Stimulated activated naive CD8-positive, alpha-beta T cell treated with anti-CD3 and anti-CD28 coated beads, Interleukin-15, Interleukin-2, amounts not matched to agents 100 U/mL and 50 U/mL, for 24 hours (primary cell): ENCODE measurements at places on chromosomes 2 and 18.

DNA sequence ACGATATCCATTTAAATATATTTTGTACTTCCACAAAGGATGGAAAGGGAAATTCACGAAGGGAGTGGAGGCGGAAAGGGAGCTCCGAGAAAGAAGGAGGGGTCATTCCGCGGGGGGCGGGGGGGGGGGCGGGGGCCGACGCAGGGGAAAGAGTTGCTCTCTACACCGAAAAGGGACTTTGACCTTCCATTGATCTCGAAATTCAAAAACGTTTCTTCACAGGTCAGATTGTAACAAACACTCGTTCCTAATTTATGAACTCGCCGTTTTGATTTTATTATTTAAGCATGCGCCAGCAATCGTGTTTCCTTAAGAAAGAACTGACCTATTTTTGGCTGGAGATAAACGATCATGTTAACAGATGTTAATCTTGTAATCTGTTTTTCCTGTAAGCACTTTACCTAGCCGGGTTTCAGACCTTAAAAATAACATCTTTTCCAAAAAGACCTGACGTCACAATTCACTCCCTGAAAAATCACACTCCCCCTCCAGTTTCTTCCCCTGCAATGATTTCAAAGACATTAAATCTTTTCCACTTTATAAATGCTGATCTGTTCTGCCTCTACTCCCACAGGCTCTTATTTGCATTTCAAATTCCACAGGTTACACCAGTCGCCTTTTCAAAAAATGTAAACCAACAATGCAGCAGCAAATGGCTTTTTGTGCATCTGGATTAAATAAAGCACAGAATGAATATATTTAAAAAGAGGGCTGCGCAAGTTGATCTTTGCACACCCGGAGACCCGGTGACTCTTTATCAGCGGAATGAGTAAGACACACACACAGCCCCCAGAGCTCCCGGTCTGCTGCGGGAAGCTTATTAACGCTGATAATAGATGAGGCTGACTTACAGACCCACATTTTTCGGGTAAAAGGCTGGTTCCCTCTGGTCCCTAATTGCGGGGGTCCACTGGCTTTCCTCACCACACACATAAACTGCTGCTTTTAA lies 1.6 kb downstream of the ZNF516 start:
- peak; percentile 27 for DNase-seq

DNA sequence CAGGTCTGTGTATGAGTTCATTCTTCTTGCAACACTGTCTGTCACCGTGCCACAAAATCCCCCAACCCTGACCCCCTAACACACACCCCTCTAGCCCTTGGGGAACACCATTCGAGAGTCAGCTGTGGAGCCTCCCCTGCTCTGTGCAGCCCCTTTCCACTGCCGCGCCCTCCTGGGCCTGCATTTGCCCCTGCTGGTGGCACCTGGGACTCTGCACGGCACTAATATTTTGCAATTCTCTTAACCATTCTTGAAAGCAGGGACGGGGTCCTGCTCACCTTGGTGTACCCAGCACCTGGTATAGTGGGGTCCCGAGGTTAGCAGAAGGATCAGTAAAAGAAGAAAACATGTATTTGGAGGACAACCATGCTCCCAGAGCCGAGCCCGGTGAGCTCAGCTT lies 124.0 kb downstream of the HDAC4 start:
- no peak for DNase-seq

DNA sequence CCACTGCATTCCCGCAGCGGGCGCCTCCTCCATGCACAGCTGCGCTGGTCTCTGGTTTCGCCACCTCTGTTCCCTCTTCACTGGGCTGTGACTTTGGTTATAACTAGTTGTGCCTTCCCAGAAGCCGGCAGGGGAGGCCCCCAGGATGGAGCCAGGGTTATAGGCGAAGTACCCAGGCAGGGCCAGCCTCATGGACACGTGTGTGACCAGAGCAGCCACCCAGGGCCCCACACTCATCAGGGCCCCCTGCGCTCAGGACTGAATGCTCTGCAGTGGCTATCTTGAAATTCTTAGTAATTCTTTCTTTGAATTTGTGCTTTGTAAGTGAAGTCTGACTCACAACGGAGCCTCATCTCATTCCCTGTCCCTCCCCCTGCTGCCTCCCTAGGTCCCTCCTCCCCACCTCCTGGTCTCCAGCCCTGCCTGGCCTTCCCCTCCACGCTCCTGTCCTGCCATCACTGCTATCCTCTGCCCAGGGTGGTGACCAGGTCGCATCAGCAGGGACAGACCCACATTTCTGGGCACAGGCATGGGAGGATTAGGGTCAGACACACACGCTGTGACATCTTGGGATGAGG lies 38.1 kb upstream of the LBH start:
- no peak for DNase-seq

DNA sequence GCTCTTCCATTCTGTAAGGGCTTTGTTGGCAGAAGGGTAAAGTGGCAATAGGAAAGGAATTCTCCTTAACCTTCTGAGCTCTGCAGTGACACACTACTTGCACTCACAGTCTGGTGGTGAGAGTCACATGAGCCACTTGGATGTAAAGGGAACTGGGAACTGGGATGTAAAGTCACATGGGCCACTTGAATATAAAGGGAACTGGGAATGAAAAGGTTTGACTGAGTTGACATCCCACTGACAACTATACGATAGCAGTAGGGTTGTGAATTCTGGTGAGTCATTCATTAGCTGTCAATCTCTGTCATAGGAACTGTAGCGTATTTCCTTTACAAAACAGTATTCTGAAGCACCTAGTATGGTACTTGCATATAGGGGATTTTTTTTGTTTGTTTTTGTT lies 5.5 kb downstream of the RPE start:
- DNase-seq = no peak

- DNase-seq = no peak
These were observed 67.0 kb upstream of the APCDD1 start for GRCh38 chr18:10387399-10387798.

GRCh38 chr2:227853204-227853629 lies 18.2 kb upstream of the DAW1 start:
- no peak for DNase-seq

- no peak for DNase-seq
These were observed 137.4 kb downstream of the ACOXL start for GRCh38 chr2:110869472-110870446.

DNA sequence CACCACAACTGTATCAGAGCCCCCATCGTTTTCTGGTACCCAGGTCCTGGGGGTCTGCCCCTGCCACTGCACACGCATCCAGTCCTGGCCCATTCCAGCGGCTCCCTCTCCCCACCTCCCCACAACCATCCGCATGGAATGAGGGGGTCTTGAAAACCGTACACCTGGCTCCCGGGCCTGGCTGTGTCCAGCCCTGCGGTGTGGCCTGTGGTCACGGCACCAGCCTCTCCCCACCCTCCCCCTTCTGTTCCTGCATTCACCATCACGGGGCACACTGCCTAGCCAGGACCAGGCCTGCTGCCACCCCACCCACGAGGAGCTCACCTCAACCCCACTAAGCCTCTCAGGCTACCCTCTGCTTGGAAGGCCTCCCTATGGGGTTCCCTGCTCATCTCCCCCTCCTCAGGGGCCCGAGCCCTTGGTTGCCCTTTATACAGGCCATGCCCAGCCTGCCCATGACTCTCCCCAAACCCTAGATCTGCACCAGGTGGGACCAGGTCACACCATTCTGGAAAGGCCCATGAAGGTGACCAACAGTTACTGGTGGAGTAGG lies 11.4 kb downstream of the GPR35 start:
- no peak for DNase-seq

- DNase-seq = peak; percentile 27
These were observed 76.0 kb downstream of the RFTN2 start for GRCh38 chr2:197599285-197599965.

GRCh38 chr18:49898421-49898820 lies 85.1 kb upstream of the ACAA2 start:
- peak; percentile 62 for DNase-seq

DNA sequence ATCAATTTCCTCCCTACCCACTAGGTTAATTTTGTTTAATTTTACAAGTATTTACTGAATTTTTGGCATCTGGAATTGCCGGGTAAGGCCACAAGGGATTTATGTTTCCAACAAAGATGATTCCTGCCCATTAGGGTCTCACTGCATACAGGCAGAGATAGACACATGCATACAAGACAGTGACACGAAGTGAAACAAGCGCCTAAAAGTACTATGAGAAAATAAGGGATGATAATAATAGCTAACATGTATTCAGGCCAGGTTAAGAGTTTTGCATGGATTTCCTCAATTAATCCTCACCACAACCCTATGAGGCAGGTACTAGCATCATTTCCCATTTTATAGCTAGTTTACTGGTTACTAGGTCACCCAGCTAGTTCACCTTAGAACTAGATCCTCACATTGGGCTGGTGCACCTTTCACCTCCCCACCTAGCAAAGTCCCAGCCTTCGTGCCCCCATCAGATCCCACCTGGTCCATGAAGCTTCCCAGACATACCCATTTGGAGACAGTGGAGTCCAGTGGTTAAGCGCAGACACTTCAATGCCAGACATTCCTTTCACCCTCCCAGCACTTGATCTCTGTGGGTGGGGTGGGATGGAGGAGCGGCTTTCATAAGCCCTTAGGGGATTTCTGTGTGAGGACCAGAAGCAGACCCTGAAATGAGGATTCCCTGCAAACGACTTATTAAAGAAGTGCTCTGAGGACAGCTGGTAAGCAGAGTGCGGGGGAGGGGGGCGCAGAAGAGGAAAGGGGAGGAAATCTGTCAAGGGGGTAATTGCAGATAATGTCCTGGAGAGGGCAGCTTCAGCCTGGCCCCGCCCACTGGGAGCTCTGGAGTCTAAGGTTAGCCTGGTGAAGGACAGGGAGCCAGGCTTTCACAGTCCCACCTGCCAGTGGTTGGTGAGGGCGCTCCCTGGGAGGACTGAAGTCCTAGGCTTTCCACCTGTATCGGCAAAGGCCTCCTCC lies 5.8 kb upstream of the DGUOK start:
- peak; percentile 66 for DNase-seq

DNA sequence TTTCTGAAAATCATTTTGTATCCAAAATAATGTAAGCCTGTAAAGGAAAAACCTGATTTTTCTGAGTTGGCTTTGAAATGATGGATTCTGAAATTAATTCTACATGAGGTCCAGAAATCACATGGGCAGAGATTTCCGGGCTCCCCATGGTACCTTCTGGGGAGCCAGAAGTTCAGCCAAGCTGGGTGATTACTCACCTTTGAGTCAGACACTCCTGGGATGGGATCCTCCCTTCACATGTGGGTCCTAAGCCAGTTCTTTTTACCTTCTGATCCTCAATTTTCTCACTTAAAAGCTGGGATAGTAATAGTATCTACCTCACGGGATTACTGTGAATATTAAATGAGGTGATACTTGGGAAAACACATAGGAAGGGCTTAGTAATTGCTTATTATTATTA lies 179.8 kb upstream of the EPAS1 start:
- DNase-seq = no peak

- DNase-seq = no peak
These were observed 125.7 kb upstream of the LMAN1 start for GRCh38 chr18:59484561-59485328.

DNA sequence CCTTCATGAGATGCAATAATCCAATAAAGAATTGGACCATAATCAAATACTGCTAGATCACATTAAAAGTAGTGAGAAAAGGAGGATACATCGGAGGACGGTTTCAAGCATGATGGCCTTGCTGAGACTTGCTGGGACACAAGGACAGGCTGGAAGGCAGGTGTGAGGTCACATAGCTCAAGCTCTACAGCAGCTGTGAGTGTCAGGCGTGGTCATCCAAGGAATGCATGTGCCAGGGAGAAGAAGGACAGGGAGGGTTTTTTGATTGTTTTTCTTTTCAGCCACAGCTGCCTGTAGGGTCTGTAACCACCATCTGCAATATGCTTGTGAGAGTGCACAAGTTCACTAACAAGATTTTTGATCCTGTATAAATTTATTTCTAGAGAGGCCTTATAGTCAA lies 57.6 kb downstream of the BMP10 start:
- no peak for DNase-seq

DNA sequence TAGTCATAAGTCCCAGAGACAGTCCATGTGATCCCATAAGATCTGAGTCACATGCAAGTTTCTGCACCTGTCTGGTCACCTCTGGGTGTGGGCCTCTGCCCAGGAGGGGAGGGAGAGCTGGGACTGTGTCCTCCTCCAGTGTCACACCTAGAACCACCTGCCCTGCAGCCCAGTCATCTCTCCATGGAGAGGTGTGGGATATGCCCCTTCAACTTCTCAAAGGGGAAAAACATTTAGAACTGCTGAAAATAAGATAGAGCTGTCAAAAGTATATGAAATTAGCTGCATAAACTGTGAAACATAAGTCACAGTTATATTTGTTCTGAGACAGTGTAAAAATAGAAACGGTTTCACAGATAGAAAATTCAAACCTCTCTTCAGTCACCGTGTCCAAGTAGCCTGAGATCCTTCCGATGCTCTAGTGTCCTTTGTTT lies 55.4 kb downstream of the NGEF start:
- DNase-seq = no peak

- no peak for DNase-seq
These were observed 26.5 kb upstream of the L3MBTL4 start for GRCh38 chr18:6441200-6441599.

DNA sequence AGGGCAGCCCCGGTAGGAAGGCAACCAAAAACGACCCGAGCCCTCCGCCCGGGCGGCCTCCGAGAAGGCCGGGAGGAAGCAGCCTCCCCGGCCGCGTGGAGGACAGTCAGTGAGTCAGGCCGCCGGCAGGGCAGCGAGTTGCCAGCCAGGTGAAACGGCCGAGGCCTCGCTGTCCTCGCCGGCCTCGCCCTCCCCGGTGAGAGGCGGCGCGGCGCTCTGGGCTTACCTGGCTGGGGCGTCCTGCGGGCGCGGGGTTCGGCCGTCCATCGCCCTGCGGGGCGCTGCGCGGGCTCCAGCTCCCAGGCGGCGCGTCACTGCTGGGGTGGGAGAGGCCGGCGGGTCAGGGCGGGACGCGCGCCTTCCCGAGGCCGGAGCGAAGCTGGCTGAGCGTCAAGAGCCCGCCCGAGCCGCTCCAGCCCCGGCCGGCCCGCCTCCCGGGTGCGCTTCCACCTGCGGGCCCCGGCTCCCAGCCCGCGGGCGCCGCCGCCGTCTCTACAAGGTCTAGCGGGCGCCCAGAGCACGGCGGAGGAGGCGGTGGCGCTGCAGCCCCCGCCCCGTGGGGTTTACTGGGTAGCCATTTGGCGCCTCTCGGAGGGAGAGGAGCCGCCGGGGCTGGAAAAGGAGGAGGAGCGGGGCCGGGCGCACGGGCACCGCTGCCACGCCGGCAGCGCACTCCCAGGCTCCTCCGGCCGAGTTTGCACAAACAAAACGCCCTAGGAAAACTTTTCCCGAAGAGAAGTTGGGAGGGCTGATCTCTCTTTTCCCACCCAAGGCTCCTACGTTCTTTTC lies 499 bp downstream of the COBLL1 start:
- peak; percentile 53 for DNase-seq

- no peak for DNase-seq
These were observed 606.5 kb downstream of the CPS1 start for GRCh38 chr2:211162911-211163310.

DNA sequence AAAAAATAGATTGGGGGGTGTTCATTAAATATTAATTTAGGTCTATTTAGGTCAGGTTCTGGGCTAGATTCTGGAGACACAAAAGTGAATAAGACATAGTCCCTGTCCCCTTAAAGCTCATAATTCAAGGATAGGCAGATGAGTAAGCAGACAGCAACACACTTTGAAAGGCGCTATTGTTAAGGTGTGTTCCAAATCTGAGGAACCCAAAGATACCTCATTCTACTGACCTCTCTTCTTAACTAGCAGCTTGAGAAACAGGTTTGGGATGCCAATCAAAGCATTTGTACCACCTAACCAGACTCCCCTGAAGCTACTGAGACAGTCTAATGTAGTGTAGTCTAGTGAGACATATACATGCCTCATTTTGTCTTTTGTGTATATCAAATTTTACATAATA lies 34.8 kb downstream of the SEMA4F start:
- no peak for DNase-seq

- DNase-seq = no peak
These were observed 10.1 kb downstream of the SLC9A4 start for GRCh38 chr2:102483086-102483485.

- DNase-seq = no peak
These were observed 28.1 kb upstream of the PTPN2 start for GRCh38 chr18:12911929-12912703.
